Vein endothelial cell (primary cell): ENCODE measurements at places on chromosomes 13 and 19. TPM values are rescaled to one million over a fixed set of nuclear protein-coding genes. Genes with fewer than 3 reads are reported as not detected.

Gene ICAM3
- 7.1 and 9.5 TPM in 2 replicates for total RNA-seq

Gene ITPKC
- total RNA-seq, result 13.4 and 20.2 TPM in 2 replicates

Gene NOTCH3
- total RNA-seq, result 1.9 and 2.0 TPM in 2 replicates

Gene TNFSF13B
- 0.10 and 0.98 TPM in 2 replicates for total RNA-seq

Gene POU2F2
- total RNA-seq, result 1.3 and 1.5 TPM in 2 replicates

Gene GRIN2D
- 0.48 and 0.98 TPM in 2 replicates for total RNA-seq

Gene CNMD
- total RNA-seq, result not detected in 2 replicates

Gene ZNF470
- 2.9 and 4.3 TPM in 2 replicates for total RNA-seq

Gene NALCN
- 8.5 and 9.5 TPM in 2 replicates for total RNA-seq

Gene LGALS7
- total RNA-seq, result not detected in 2 replicates

Gene TTC9B
- total RNA-seq, result not detected in 2 replicates

Gene ADGRE3
- not detected in 2 replicates for total RNA-seq

Gene CEACAM5
- total RNA-seq, result not detected in 2 replicates

Gene GAS6
- total RNA-seq, result 38.7 and 111 TPM in 2 replicates

Gene PLEKHA4
- 2.0 and 5.6 TPM in 2 replicates for total RNA-seq

Gene MYBPC2
- total RNA-seq, result not detected in 2 replicates

Gene SERPINE3
- total RNA-seq, result under 0.01 TPM in 1 of 2 replicates, not detected in the other

Gene ANGPTL8
- not detected in 2 replicates for total RNA-seq

Gene ZFP30
- total RNA-seq, result 11.4 and 15.4 TPM in 2 replicates

Gene EIF3K
- total RNA-seq, result 369 and 446 TPM in 2 replicates

Gene IFNL2
- total RNA-seq, result not detected in 2 replicates

Gene NOVA2
- total RNA-seq, result 10.0 and 11.1 TPM in 2 replicates

Gene ZNF382
- 7.3 and 7.5 TPM in 2 replicates for total RNA-seq

Gene DCLK1
- total RNA-seq, result 5.6 and 6.7 TPM in 2 replicates

Gene GIPC3
- 1.1 and 1.3 TPM in 2 replicates for total RNA-seq

Gene UPK1A
- total RNA-seq, result not detected in 2 replicates

Gene SBSN
- not detected in 2 replicates for total RNA-seq

Gene ZNF480
- 7.2 and 7.8 TPM in 2 replicates for total RNA-seq

Gene CGB8
- not detected in 2 replicates for total RNA-seq

Gene NACC1
- total RNA-seq, result 91.7 and 106 TPM in 2 replicates

Gene ADAMTSL5
- 0.65 TPM in 1 of 2 replicates, not detected in the other for total RNA-seq

Gene HOMER3
- 163 and 165 TPM in 2 replicates for total RNA-seq
